ENCODE measurements at places on chromosomes 16 and 17.

GRCh38 chr17:61928101-61928436, 287 bp upstream of the INTS2 start:
- DNase-seq = no peak

DNA sequence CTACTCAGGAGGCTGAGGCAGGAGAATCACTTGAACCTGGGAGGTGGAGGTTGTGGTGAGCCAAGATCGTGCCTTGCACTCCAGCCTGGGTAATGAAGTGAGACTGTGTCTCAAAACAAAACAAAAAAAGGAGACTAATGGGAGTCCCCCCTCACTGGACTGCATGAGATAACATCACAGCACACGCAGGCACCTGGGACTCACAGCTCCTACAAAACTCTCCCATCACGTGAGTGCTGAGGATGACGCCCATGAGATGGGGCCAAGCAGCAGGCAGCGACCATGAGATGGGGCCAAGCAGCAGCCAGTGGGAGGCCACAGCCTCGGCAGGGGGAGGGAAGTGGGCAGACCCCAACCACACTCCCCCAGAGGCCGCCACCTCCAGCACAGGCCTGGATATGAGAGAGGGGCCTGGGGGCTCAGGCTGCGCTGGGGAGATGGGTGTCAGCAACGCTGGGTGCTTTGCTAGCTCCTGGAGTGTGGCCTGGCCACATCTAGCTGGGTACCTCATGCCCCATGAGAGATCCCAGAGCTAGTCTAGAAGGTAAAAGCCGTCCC, 15.4 kb downstream of the DNAAF8 start:
- DNase-seq = no peak

DNA sequence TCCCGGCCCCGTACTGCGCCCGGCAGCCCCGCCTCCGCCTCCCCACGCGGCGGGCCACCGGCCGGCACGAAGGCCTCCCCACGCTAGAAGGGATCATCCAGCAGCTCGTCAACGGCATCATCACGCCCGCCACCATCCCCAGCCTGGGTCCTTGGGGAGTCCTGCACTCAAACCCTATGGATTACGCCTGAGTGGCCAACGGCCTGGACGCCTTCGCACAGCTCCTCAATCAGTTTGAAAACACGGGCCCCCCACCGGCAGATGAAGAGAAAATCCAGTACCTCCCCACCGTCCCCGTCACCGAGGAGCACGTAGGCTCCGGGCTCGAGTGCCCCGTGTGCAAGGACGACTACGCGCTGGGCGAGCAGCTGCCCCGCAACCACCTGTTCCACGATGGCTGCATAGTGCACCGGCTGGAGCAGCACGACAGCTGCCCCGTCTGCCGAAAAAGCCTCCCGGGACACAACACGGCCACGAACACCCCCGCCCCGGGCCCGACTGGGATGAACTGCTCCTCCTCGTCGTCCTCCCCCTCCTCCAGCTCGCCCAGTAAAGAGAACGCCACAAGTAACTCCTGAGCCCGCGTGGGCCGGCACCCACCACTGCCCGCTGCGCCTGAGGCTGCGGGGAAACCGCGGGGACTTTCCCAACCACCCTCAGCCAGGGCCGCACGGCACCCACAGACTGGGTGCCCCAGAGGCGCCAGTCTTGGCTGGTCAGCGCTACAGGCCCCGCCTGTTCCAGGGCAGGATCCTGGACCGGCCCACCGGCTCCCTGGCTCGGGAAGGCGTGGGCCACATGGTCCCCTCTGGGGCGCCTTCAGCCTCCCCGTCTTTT, 39.0 kb upstream of the AKAP1 start:
- peak; percentile 34 for DNase-seq

DNA sequence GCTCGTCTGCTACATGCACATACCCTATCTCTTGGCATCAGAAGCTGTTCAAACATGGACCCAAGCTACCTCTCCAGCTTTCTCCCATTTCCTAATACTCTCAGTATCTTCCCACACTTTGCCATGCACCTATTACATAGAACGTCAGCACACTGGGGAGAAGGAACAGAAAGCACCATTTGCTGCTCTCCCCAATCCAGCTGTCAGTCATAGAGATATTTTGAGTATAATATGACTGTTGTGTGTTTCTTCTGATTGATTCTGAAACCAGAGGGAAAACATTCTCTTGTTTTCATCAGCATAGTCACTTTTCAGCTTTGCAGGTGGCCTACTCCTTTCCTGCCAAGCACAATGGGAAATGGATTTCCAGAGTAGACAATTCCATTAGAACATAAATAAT, 107.1 kb downstream of the ADAMTS18 start:
- no peak for DNase-seq

DNA sequence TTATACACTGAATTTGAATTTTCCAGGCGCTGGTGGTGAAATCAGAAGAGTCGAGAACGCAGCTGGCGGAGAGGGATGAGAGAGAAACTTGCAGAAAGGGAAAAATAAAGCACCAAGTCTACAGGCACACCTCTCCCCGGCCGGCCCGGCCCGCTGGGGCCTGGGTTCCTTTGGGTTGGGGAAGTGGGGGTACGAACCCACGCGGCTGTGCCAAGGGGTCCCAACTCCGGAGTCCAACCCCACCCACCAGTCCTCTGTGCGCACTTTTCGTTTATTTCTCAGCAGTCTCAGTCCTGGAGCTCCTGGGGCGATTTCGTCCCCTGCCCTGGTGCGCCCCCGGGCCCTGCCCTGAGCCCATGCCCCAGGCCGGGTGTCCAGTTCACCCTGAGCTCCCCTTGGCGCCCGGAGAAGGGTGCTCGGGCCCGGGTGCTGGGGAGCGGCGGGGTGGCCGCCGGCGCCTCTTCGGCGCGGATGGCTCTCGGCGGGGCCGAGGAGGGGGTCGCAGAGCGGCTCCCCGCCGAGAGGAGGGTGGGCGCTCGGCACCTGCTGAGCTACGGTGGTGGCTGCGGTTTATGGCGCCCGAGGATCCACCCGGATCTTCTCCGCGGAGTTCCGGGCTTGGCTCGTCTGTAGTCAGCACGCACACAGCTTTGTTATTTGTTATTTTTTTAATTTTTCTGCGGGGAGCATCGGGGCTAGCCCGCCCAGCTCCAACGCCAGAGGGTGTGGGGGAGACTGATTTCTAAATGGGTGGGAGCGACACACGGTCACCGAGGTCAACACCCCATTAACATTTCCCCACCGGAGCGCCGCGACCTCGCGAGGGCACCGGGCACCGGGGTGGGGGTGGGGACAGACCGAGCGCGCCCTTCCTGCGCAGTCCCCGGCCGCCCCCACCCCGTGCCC, 15.7 kb upstream of the CBX8 start:
- DNase-seq = no peak

- DNase-seq = no peak
Observed at GRCh38 chr17:1648173-1648962, 1.3 kb downstream of the RILP start.

DNA sequence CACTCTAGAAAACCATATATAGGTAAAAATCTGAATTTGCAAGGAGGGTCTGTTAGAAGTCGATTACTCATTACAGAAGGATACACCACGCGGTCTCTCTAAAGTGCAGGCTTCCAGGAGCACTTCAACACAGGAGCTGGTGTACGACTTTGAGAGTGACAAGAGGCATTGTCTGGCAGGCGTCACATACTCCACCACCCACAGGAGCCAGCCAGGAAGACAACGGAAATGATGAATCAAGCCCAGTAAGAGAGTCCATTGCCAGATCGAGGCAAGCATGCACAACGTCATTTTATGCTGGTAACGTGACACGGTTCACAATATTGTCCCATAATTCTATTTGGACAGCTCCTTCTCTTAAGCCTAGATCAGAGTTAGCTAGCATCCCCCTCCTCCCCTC, 15.0 kb upstream of the CACNG4 start:
- no peak for DNase-seq

GRCh38 chr16:6032438-6032837, 934.8 kb upstream of the EEF2KMT start:
- no peak for DNase-seq

DNA sequence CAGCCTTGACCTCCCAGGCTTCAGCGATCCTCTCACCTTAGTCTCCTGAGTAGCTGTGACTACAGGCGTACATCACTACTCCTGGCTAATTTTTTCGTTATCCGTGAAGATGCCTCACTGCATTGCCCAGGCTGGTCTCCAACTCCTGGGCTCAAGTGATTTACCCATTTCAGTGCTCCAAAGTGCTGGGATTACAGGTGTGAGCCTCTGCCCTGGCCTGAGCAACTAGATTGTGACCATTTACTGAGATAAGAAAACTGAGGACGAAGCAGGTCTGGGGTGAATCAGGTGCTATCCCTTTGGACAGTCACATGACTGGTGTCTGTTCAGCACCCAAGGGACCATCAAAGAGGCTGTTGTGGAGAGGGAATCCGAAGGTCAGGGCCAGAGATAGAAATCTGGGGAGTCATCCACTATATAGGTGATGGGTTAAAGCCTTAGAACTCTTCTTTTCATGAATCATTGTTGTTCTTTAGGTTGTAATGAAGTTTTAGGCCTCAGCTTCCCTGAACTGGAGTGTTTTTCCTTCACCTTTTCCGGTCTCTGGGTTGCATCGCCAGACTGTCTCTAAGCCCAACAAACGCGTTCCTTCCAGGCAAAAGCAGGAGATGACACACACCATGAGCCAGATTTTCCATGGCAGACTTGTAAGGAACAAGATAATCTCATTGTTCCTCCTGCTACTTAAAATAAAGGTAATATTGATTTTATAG, 62.5 kb downstream of the FTO start:
- no peak for DNase-seq

DNA sequence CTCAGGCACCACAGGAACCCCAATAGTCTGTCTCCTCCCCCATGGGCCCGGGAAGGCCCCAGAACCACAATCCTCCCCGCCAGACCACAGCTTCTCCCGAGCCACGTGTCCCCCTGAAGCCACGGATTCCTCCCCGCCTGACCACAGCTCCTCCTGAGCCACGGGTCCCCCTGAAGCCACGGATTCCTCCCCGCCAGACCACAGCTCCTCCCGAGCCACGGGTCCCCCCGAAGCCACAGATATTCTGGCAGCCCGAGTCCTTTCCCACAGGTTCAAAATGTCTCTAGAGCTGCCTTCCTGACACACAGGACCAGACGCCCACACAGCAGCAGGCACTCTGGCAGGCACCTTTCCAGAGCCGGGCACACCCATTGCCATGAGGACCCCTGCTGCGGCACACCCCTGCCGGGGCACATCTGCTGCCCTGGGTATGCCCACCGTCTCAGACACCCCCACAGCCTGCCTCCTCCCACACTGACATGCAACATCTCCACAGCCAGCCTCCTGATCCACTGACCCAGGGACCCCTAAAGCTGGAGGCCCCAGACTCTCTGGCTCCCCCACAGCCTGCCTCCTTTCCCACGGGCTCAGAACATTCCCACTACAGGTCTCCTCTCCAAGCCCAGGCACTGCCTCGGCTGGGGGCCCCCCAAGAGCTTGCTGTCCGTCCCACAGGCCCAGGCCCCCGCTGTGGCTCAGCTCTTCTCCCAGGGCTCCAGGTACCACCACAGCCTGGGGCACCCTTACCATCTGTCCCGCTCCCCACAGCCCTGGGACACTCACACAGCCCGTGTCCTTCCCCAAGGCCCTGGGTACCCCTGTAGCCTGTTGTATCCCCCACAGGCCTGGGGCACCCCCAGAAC, 2.2 kb downstream of the KIAA0753 start:
- DNase-seq = no peak

GRCh38 chr17:79739148-79740062, 8.7 kb downstream of the ENPP7 start:
- no peak for DNase-seq

GRCh38 chr17:82840431-82840831, 609 bp upstream of the ZNF750 start:
- DNase-seq = no peak

GRCh38 chr16:75575958-75576357, 9.8 kb downstream of the GABARAPL2 start:
- no peak for DNase-seq

DNA sequence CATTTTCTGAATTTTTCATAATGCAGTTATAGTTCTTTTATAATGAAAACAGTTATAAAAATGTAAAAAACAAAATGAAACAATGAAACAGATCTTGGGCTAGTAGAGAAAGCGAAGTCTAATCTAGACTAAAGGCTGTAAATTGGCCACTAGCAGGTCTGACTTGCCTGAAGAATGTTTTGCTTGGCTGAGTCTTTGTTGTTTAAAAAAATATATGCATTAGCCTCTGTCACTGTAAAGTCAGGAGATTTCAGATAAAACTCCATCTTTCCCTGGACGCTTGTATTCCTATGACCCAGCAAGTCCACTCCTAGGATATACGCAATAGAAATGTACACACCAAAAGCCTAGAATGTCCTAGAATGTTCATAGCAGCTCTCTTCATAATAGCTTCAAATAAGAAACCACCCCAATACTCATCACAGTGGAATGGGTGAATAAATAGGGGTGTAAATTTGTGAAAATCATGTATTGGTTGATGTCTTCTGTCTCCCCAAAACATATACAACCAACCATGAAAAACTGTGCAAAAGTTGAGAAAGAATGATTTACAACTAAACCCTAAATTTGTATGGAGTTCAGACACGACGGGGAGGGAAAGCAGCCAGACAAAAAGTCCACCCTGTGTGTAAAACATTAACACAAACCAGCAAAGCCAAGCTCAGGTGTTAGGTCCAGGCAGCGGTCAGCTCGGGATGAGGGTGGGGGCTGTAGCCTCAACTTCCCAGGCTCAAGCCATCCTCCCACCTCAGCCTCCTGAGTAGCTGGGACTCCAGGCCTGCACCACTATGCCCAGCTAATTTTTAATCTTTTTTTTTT, 37.7 kb upstream of the MEAK7 start:
- no peak for DNase-seq

DNA sequence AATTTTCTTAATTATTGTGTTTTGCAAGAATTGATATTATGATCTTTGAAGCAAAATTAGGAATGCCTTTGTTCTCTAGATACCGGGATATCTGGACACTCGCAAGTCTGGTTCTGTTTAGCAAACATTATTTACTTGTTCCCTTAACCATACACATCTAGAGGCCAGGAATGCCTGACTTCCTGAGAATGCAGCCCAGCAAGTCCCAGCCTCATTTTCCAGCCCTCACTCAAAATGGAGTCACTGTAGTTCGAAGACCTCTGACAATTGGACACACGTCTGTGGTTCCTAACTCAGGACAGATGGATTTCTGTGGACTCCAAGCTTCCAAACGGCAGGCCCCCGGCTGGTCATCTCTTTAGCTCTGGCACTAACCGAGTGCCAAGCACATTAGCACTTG, 355.4 kb upstream of the RBFOX1 start:
- DNase-seq = no peak

DNA sequence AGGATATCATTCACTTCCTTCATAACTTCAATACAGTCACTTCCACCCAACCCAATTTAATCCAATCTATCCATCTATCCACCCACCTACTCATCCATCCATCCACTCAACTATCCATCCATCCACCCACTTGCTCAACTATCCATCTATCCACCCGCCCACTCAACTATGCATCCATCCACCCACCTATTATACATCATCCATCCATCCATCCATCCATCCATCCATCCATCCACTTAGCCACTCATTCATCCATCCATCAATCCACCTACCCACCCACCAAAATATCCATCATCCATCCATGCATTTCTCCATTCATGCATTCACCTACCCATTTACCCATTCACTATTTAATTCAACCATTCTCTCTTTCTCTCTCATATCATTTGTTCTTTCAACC, 179.5 kb downstream of the HAPSTR1 start:
- DNase-seq = no peak

GRCh38 chr16:75236232-75236631, 15.2 kb downstream of the BCAR1 start:
- no peak for DNase-seq

Data from stimulated activated naive CD8-positive, alpha-beta T cell treated with anti-CD3 and anti-CD28 coated beads, Interleukin-15, amount 100 ng/mL, for 72 hours (primary cell).